ENCODE measurements at places on chromosomes 5 and 9.

GRCh38 chr5:74322944-74323343, 317.6 kb downstream of the ENC1 start:
- DNase-seq: no peak

GRCh38 chr9:94916956-94917355, 190.5 kb downstream of the AOPEP start:
- no peak for DNase-seq

- DNase-seq: no peak
Observed at GRCh38 chr5:107893642-107894041, 222.9 kb upstream of the EFNA5 start.

- no peak for DNase-seq
Observed at GRCh38 chr9:134287591-134288491, 38.4 kb upstream of the RXRA start.

DNA sequence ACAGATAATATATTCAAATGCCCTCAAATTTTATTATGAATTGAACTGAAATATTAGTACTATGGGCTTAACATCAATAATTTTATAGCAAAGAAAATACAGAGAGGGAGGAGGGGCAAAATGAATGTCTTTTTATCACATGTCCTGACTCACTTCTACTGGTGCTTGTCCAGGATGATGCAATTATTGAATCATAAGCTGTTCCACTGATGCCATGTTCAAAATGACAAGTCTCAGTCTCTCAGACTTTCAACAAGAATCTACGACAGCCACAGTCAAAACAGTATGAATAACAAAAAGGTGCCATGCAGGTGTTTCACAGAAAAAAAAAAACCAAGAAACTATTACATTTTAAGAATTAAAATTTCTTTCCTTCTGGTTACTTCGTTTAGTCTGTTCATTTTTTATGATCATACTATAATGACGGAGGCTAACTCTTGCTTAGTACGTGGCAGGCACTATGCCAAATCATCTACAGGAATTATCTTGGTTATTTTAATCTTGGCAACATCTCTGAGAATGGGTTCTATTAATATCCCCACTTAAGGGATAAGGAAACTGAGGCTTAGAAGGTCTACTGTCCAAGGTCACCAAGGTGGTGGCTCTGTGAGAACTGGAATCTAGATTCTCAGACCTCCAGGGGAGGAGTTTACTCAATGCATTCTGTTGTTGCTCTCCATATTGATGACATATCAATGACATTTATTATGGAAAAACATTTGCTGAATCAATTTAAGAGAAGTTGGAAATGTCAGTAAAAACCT, 61.5 kb downstream of the NR3C1 start:
- no peak for DNase-seq

DNA sequence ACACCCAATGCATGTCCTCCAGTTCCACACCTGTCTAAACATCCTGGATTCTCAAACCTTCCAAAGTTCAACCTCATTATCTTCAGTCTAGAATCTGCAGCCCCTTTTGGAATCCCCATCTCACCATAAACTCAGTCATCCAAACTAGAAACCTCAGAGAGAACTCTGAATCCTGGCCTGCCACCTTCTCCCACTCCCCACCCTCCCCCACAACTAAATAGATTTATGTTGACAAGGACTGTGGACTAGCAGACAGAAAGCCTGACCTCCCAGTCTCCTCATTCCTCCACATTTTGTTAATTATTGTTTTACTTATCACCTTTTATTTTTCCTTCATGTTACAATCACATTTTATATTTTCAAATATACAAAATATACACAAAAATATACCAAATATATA, 76.6 kb downstream of the MEF2C start:
- DNase-seq: no peak

All from pons (tissue), 1 donor.